ENCODE measurements at places on chromosomes 5 and 9.

DNA sequence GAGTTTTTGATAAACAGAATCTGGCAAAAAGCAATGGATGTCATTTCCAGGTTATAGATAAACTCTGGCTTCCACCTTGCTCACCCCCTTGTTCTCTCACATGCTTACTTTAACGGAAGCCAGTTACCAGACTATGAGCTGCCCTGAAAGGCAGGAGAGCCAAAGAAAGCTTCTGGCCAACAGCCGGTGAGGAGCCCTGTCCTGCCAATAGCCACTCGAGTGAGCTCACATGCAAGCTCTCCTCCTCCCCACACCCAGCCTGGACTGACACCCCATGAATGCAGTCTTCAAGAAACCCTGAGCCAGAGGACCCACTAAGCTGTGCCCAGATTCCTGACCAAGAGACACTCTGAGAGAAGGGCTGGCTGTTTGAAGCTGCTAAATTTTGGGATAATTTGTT lies 14.4 kb upstream of the SMIM15 start:
- no peak for DNase-seq

- no peak for DNase-seq
Observed at GRCh38 chr5:6338135-6338534, 40.2 kb downstream of the MED10 start.

GRCh38 chr5:148969291-148969690 lies 93.6 kb downstream of the SH3TC2 start:
- DNase-seq: no peak

- DNase-seq: no peak
Observed at GRCh38 chr5:39714036-39714698, 289.4 kb upstream of the DAB2 start.

DNA sequence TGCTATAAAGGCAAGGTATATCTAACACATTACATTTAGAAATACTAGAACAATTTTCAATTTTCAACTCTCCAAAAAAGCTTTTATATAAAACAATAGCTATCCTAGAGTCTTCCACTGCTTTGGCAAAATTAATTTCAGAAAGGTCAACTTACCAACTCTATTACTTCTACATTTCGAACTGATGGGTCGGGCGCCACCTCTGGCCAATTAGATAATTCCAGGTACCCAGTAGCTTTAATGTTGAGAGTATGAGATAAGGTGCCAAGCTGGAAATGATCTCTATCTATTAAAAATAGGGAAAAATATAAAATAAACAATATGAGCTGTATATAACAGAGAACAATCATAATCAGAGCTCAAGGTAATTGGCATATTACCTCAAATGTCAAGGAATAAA lies 166.6 kb downstream of the AP3B1 start:
- DNase-seq: no peak

GRCh38 chr5:180114304-180115003 lies 42.9 kb upstream of the RNF130 start:
- no peak for DNase-seq

DNA sequence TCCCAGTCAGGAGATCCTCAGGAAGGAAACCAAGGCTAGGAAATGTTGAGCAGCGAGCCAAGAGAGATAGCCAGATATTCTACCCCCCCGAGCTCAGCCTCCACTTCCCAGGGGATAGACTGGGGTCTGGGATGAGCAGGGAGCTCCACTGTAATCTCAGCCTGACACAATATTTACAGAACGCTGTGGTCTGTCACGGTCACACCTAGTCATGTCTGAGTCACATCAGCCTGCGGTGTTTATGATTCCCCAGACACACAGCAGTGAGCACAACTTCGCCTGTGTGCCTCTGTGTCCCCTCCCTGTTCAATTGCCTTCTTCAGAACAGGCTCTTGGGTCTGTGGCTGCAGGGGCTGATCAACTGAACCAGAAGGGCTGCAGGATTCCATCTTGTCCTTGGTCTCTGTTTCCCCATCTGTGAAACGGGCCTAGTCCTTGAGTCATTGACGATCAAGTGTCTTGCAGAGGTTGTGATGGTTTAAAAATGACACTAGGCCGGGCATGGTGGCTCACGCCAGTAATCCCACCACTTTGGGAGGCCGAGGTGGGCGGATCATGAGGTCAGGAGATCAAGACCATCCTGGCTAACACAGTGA lies 8.6 kb upstream of the PRRX2 start:
- no peak for DNase-seq

DNA sequence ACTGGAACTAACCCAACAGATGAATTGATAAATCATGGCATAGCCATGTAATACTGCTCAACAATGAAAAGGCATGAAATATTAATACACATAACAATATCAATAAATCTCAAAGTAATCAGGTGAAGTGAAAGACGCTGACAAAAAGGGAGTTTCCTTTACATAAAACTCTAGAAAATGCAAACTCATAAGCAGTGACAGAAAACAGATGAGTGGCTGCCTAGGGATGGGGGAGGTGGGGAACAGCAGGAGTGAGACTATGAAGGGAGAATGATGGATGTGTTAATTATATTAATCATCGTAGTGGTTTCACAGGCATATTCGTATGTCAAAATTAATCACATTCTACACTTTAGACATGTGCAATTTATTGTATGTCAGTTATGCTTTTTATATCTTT lies 59.8 kb upstream of the SHC3 start:
- no peak for DNase-seq

GRCh38 chr9:128946571-128947276 lies 679 bp downstream of the DOLK start:
- no peak for DNase-seq

DNA sequence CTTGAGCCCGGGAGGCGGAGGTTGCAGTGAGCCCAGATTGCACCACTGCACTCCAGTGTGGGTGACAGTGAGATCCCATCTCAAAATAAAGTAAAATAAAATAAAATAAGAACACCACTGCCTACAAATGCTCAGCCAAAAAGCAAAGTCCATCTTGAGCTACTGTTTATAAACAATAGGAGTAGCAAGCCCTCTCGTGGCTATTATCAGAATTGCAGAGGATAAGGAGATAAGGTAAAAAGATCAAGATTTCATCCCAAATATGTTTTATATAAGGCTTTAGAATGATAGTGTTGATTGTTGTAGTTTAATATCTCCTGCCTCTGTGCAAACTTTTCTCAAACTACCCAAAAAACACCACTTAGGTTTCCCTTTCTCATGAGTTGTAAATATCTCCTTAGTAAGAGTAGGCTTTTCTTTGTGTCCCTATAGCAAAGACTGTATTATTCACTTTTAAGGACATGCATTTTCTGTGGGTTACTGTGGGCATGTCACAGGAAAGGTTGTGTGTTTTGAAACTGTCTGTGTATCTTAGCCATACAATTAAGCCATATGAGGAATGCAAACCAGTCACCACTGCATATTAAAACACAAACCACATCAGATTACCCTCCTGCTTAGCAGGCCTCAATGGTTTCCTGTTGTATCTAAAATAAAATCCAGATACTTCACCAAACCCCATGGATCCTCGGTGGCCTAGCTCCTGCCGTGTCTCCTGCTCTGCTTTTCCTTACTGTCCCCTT lies 31.8 kb upstream of the CKS2 start:
- DNase-seq: no peak

- DNase-seq: no peak
Observed at GRCh38 chr9:86022687-86023266, 76.6 kb downstream of the GOLM1 start.

- DNase-seq: no peak
Observed at GRCh38 chr9:136180586-136180985, 24.3 kb downstream of the LHX3 start.

GRCh38 chr9:137407590-137408300 lies 15.2 kb downstream of the EXD3 start:
- DNase-seq: no peak
